Adrenal gland (tissue), 19 donors: ENCODE measurements at places on chromosomes 5 and 9. TPM values are rescaled to one million over a fixed set of nuclear protein-coding genes. Genes with fewer than 3 reads are reported as not detected.

The PNPLA7 gene
- 0.44 TPM for total RNA-seq

The NEUROG1 gene
- not detected for total RNA-seq

The SPOCK1 gene
- 52.6 TPM for total RNA-seq

The C5orf58 gene
- not detected for total RNA-seq

The DNM1 gene
- 14.7 TPM for total RNA-seq

The HTR4 gene
- 1.4 TPM for total RNA-seq
